ENCODE measurements at places on chromosomes 5 and 9. TPM values are rescaled to one million over a fixed set of nuclear protein-coding genes. Genes with fewer than 3 reads are reported as not detected.

FAT2 gene
- 5.5 TPM for polyA plus RNA-seq

DNA sequence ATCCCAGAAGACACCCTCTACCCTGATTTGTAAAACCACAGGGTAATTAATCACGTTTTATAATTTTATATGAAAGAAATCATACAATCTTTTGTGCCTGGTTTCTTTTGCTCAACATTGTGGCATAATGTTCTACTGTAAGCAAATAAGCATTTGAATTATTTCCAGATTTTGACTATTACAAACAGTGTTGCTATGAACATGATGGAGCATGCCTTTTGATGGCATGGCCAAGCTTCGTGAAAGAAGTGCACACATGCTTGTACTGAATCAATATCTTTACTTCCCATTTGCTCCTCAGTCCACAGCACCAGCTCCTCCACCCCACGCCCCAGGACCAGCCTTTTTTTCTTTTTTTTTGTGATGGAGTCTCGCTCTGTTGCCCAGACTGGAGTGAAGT, 29.9 kb downstream of the ACSL6 start:
- DNase-seq = no peak

- no peak for DNase-seq
Observed at GRCh38 chr5:24904981-24905517, 260.3 kb upstream of the CDH10 start.

IRX2 gene
- 32.6 TPM for polyA plus RNA-seq

- DNase-seq = no peak
Observed at GRCh38 chr9:118521261-118521660, 817.1 kb downstream of the TLR4 start.

DNA sequence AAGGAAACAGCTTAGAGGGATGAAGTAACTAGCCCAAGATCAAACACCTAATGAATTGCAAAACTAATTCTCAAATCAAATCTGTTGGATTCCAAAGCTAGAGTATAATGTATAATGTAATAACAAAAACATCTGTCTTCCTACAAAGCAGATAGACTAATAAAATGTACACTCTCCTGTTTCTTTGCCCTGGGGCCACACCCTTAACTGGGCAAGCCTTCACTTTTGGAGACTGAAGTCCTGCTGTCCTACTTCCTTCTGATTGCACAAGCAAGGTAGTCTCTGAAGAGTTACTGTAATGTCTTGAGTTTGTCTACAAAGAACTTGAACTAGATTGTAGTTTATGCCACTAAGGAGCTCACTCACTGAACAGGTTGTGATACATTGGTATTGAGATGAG, 2.5 kb downstream of the TTC1 start:
- no peak for DNase-seq

GRCh38 chr9:132806723-132807421, 71.2 kb downstream of the AK8 start:
- DNase-seq = no peak

GRCh38 chr9:108088916-108089315, 599.3 kb upstream of the KLF4 start:
- no peak for DNase-seq

DNA sequence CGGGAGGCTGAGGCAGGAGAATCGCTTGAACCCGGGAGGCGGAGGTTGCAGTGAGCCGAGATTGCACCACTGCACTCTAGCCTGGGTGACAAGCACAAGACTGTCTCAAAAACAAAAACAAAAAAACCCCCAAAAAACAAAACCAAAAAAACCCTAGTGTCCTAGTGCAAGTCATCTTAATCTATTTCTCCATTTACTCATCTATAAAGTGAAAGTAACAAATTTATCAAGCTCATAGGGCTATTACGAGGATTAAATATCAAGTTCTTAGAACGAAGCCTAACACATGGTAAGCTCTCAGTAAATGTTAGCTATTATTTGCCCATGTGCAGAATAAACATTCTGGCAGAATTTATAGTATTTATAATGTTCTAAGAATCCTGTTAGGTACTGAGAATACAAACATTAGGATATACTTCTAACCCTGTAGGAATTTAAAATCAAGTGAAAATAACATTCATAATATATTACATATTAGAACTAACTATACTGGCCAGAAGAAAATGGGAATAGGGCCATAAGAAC, 45.0 kb downstream of the GOLPH3 start:
- no peak for DNase-seq

- no peak for DNase-seq
Observed at GRCh38 chr9:126452106-126452505, 125.5 kb downstream of the MVB12B start.

- no peak for DNase-seq
Observed at GRCh38 chr9:113585555-113585954, 122.0 kb downstream of the RGS3 start.

DNA sequence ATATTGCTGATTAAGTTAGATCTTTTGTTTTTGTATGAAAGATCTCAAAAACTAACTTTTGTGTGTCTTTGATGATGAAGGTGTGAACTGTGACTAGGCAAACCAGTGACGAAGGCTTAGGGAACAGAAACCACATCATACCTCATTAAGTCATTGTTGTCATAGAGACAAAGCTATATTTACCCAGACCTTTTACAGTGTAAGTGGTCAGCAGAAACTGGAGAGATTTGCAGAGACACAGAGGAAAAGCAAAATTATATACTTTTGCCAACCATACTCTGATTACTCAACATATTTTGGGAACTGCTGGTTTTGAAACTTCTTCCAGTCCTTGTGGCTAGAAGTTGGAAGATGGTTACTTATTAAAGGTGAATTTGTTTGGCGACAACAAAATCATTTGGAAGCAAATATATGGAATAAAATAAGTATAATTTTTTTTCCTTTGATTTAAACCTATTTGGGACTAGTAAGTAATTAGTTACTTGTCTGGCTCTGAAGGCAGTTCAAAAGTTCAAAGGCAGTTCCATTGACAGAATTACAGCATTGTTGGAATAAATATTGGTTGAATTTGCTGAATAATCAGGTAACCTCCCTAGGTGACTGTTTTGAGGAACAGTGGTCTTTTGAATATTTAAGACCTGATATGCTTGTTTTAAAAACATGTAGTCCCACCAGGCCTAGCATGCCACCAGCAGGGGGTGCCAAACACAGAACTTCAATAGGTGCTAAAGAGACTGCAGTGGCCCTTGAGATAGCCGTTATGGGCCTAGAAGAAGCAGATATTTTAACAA, 103.8 kb downstream of the RPS23 start:
- DNase-seq = no peak

DNA sequence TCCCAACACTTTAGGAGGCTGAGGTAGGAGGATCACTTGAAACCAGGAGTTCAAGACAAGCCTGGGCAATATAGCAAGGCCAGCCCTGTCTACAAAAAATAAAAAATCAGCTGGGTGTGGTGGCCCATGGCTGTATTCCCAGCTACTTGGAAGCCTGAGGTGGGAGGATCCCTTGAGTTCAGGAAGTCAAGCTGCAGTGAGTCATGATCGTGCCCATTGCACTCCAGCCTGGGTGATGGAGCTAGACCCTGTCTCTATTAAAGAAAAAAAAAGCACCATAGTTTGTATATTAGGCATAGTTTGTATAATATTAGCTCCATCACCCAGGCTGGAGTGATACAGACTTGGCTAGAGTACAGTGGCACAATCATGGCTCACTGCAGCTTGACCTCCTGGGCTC, 9.6 kb upstream of the NME5 start:
- no peak for DNase-seq

DNA sequence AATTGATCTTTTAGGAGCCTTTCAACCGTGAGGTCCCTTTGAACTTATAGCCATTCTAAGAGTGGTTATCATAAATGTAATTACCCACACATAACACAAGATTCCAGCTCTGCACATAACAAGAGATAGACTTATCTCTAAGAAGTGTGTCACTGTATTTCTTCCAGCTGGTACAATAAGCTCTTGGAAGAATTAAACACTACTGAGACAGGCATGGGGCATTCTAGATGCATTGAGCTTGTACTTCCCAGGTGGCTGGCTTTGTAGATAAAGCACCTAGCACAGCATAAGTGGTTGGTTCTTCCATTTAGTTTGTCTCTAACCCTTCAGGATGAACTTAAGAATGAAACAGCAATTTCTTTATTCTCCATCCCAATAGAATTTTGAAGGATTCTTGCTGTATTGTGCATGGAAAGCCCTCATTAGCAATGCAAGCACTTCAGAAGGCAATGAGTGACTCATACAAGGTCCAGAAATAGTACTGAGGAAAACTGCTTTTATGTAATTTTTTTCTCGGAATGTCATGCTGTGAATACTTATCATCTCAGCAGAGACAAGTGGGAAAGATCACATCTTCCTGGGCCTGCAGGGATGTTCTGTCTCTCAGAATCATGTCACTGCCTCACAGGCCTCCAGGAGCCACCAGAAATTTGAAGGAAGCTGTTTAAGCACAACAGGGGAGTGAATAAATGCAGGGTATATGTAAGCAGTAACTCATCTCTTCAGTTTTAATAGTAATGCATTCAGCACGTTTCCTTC, 91.1 kb upstream of the CD180 start:
- DNase-seq = no peak

GRIA1 gene
- 1.4 TPM for polyA plus RNA-seq

DNA sequence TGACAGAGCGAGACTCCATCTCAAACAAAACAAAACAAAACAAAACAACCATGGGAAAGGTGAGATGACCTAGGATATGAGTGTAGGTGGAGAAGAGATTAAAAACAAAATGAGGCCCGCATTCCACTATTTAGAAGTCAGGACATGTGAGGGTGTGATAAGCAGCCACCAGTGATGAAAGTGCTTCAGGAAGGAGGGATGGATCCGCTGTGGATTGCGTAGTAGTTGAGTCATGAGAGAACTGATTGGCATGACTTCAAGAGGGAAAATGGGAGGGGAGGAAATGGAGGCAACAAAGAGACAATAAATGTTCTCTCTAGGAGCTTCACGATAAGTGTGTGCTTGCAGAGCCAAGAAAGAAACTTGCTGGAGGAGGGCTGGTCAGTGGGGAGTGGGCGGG, 367.6 kb downstream of the ARL15 start:
- DNase-seq = no peak

DNA sequence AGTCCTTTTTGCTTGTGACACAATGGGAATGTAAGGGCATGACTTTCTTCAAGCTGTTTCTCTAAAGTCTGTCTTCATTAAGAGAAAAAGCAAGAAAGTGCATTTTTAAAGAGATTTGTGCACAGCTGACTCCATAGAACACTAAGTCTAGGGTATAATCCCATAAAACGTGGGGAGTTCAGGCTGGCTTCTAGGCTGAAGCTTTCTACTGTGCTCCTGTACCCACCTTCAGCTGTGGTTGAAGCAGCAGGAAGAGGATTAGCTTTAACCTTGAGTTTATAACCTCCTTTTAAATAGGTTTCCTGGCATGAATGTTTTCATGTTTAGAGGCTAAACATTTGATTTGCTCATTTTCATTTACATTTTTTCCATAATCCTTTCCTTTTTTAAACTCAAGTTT, 126.4 kb downstream of the HACD4 start:
- no peak for DNase-seq

- no peak for DNase-seq
Observed at GRCh38 chr5:12330381-12330780, 426.1 kb upstream of the CTNND2 start.

SIGMAR1 gene
- 49.5 TPM for polyA plus RNA-seq

GRCh38 chr5:128084228-128085167, 932 bp downstream of the SLC12A2 start:
- no peak for DNase-seq

GRCh38 chr9:84228130-84228720, 112.3 kb downstream of the SLC28A3 start:
- DNase-seq = no peak

DNA sequence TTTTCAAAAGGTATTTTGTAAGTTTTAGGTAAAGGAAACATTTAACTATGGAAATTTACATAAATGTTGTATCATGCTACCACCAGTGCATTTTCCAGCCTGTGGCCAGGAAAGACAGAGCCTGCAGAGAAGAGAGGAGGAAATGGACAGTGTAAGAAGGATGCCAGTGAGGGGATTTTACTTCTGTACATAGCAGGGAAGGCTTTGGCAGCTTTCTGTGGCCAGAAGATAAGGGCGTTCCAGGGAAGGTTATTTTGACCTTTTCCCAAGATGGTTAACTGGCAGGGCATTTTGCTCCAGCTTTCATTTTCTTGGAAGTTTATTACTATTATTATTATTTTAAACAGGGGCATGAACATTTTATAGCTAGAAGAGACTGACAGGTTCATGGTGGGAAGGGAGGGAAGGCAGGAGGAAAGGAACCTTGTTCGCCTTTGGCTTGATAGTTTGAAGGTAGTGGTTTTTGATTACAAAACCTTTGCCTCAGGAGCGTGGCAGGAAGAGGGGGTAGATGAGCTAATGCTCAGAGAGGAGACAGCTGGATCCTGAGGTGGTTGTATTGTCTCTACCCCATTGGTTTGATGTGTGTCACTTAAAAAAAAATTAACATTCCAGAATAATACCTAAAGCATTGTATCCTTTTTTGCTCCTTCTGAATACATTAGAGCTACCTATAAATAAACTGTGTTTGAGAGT, 4.1 kb downstream of the ISOC1 start:
- no peak for DNase-seq

PPWD1 gene
- polyA plus RNA-seq = 70.4 TPM

- DNase-seq = no peak
Observed at GRCh38 chr9:133669182-133669801, 33.1 kb downstream of the DBH start.

- DNase-seq = no peak
Observed at GRCh38 chr5:850511-851006, at the start of gene ZDHHC11. ZDHHC11 (minus strand) TSS chr5:850986; CDS start chr5:850602, 384 bp downstream.

- DNase-seq = no peak
Observed at GRCh38 chr5:132526974-132527564, 16.3 kb downstream of the IL5 start.

- DNase-seq = no peak
Observed at GRCh38 chr9:78407636-78408312, 110.8 kb downstream of the PSAT1 start.

GRCh38 chr5:107134931-107135330, 535.8 kb downstream of the EFNA5 start:
- no peak for DNase-seq

- DNase-seq = no peak
Observed at GRCh38 chr5:94196953-94197352, 421.5 kb downstream of the KIAA0825 start.

DNA sequence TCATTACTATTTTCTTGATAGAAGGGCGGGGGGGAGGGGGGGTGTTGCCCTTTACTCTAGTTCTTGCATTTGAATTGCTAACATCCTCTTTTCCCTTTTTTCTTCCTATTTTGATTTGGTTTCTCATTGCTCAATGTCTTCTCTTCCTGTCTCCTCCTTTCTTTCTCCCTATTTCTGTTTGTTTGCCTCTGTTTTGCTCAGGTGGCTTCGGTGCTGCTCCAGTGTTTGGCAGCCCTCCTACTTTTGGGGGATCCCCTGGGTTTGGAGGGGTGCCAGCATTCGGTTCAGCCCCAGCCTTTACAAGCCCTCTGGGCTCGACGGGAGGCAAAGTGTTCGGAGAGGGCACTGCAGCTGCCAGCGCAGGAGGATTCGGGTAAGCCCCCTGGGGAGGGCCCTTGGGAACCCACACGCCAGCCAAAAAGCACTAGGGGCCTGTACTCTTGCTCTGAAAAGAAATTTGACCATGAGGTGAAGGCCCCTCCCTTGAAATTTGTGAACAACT, 48.3 kb downstream of the FAM78A start:
- no peak for DNase-seq

CYLC2 gene
- polyA plus RNA-seq = not detected

- no peak for DNase-seq
Observed at GRCh38 chr5:15799014-15799413, 299.0 kb downstream of the FBXL7 start.

- no peak for DNase-seq
Observed at GRCh38 chr5:171954721-171955120, 51.7 kb downstream of the FBXW11 start.

Data from right renal pelvis (tissue), 4 donors.